Type B pancreatic cell (in vitro differentiated cells): ENCODE measurements at places on chromosomes 3 and 15. TPM values are rescaled to one million over a fixed set of nuclear protein-coding genes. Genes with fewer than 3 reads are reported as not detected.
A peak's percentile ranks its signal among the peaks of the same experiment; 100 is the strongest.

- DNase-seq: no peak
- H3K36me3 ChIP-seq: peaks cover 37% of the 10 kb centered on the region
- no peak overlapping the region for H3K4me3 ChIP-seq
- H3K27ac ChIP-seq: no peak overlapping the region
- H3K27me3 ChIP-seq: no peaks in the 10 kb centered on the region
Measured at GRCh38 chr15:72042054-72042453, 75.9 kb downstream of the MYO9A start.

- no peak overlapping the region for H3K27ac ChIP-seq
- no peak overlapping the region for H3K4me3 ChIP-seq
- no peaks in the 10 kb centered on the region for H3K27me3 ChIP-seq
- peaks cover 28% of the 10 kb centered on the region for H3K36me3 ChIP-seq
- no peaks in the 10 kb centered on the region for H3K4me1 ChIP-seq
Measured at GRCh38 chr3:119524931-119525662, 26.8 kb downstream of the TIMMDC1 start.

DNA sequence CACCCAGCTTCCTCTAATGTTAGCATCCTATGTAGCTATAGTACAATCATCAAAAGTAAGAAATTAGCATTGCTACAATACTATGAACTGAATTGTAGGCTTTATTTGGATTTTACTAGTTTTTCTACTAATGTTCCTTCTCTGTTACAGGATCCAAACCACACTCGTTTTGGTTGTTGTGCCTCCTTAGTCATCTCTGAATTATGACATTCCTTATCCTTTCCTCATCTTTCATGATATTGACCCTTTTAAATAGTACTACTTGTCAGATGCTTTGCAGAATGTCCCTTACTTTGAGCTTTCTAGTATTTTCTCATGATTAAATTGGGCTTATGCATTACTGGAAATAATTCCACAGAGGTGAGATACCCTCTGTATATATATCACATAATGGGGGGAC lies 265.4 kb downstream of the VPS13C start:
- no peak for DNase-seq
- no peak overlapping the region for H3K27ac ChIP-seq
- H3K27me3 ChIP-seq: peaks cover 9% of the 10 kb centered on the region
- no peaks in the 10 kb centered on the region for H3K36me3 ChIP-seq

GRCh38 chr3:46466273-46466672 lies 1.6 kb upstream of the LTF start:
- DNase-seq: peak; percentile 52
- no peaks in the 10 kb centered on the region for H3K36me3 ChIP-seq
- H3K27ac ChIP-seq: no peak overlapping the region
- peaks cover 36% of the 10 kb centered on the region for H3K27me3 ChIP-seq
- H3K4me1 ChIP-seq: no peaks in the 10 kb centered on the region
- H3K4me3 ChIP-seq: no peak overlapping the region

- H3K27me3 ChIP-seq: no peaks in the 10 kb centered on the region
- no peak overlapping the region for H3K4me3 ChIP-seq
- H3K36me3 ChIP-seq: no peaks in the 10 kb centered on the region
- DNase-seq: no peak
- no peak overlapping the region for H3K27ac ChIP-seq
- peaks cover 8% of the 10 kb centered on the region for H3K4me1 ChIP-seq
Measured at GRCh38 chr3:77933926-77934325, 894.0 kb downstream of the ROBO2 start.

- H3K4me3 ChIP-seq: no peak overlapping the region
- H3K27ac ChIP-seq: no peak overlapping the region
Measured at GRCh38 chr3:44419116-44419922, 58.2 kb downstream of the ZNF445 start.

Gene BOC
- total RNA-seq: 36.7 and 219 TPM in 2 replicates

Gene SKOR1
- 0.29 and 0.65 TPM in 2 replicates for total RNA-seq
